ENCODE measurements at places on chromosomes 11 and 22. TPM values are rescaled to one million over a fixed set of nuclear protein-coding genes. Genes with fewer than 3 reads are reported as not detected.

- no peak for DNase-seq
Measured at GRCh38 chr11:47904048-47904447, 55.9 kb upstream of the NUP160 start.

DNA sequence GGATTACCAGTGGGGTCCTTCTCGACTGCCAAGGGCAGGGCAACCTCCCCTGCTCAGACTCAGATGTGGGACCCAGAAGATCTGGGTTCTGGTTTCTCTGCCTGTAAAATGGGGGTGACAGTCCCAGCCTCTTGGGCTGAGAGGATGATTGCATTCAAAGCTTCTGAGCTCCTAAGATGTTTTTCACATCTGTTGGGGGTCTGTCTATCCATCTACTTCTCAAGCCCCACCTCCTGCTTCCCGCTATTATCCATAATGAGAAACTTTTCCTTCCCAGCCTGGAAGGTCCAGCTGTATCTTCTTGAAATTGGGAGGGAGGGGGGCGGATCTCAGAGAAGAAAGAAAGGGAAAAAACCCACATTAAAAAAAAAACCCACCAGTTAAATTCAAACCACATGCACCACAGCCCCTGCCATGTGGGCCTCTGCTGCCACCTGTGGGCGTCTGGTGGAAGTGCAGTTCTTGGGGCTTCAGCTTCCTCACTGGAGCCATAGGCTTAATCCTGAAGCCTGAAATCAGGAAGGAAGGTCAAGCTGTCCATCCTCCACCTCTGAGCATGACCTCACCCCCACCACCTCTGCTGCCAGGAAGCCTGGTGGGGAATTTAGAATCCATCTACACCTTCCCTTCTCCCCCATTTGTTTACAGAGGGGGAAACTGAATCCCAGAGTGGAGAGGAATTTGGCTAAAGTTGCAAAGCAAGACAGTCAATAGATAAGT, 27.3 kb downstream of the ARHGEF17 start:
- peak; percentile 86 for DNase-seq

- DNase-seq: no peak
Measured at GRCh38 chr11:114479331-114479730, 40.1 kb downstream of the REXO2 start.

- DNase-seq: no peak
Measured at GRCh38 chr11:120209746-120210625, 846 bp upstream of the OAF start.

- DNase-seq: no peak
Measured at GRCh38 chr11:75241906-75242644, 1.5 kb downstream of the TPBGL start.

- DNase-seq: no peak
Measured at GRCh38 chr11:72189455-72190250, 2.3 kb upstream of the FOLR1 start.

DNA sequence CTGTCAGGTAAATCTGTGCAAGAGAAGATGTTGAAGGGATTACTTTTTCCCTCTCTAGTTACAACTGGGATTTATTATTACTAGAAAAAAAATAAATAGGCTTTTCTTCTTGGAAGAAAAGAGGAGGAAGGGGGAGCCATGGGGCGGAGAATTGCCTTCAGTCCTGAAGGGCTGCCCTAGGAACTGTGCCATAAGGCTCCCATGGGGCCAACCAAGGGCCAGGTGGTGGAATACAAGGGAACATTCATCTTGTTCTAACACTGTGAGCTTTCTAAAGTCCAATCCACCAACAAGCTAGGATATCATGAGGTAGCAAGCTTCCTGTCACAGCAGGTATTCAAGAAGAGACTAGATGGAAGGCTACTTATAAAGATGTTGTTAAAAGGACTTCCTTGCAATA, 24.8 kb upstream of the NRIP3 start:
- DNase-seq: no peak

GRCh38 chr11:94793002-94793401, 24.8 kb downstream of the AMOTL1 start:
- no peak for DNase-seq

DNA sequence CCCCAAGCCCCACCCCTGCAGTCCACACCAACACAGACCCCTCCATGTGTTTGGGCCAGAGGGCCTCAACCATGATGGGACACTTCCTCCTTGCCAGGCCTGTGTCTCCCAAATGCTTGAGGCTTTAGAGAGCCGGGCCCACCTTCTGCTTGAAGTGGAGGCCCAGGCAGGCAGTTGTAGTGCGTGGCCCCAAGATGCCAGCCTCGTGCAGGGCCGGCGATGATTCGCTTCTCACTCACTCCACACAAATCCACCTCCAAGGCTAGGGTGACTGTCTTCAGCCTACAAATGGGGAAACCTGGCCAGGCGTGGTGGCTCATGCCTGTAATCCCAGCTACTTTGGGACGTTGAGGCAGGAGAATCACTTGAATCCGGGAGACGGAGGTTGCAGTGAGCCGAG, 5.7 kb downstream of the PRR5 start:
- no peak for DNase-seq

DNA sequence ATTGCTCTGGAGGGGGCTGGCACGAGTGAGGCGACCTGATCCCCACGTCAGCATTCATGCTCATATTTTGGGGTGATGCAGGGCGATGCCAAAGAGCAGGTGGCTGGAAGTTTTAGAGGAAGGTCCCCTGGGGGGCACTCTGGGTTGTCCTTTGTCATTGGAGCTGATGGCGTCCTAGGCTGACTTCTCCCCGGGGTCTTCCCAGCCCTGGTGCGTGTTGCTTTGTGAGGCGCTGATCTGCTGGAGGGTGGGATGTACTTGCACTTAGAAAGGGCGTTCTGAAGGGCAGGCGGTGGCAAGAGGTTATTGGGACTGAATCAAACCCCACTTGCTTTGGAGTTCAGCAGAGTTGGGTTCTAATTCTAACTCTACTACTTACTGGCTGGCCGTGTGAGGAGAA, 313.3 kb downstream of the NTM start:
- DNase-seq: no peak

- no peak for DNase-seq
Measured at GRCh38 chr11:69485337-69486041, 4.0 kb downstream of the LINC01488 start.

DNA sequence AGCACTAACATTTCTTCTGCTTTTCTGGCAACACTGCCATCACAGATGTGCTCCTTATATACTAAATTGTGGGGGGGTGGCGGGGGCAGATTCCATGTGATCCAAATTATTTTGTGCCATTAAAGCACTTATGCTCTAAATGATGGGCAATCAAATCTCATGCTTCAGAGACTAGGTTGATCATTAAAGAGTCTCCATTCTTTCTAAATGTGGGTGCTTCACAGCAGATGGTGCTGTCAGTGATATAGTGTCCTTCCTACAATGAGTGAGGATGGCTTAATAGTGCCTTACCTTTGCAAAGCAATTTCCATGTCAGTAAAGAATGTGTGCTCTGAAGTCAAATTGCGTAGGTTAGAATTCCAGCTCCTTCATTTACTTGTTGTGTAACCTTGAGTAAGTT, 589.8 kb downstream of the ETS1 start:
- no peak for DNase-seq

DNA sequence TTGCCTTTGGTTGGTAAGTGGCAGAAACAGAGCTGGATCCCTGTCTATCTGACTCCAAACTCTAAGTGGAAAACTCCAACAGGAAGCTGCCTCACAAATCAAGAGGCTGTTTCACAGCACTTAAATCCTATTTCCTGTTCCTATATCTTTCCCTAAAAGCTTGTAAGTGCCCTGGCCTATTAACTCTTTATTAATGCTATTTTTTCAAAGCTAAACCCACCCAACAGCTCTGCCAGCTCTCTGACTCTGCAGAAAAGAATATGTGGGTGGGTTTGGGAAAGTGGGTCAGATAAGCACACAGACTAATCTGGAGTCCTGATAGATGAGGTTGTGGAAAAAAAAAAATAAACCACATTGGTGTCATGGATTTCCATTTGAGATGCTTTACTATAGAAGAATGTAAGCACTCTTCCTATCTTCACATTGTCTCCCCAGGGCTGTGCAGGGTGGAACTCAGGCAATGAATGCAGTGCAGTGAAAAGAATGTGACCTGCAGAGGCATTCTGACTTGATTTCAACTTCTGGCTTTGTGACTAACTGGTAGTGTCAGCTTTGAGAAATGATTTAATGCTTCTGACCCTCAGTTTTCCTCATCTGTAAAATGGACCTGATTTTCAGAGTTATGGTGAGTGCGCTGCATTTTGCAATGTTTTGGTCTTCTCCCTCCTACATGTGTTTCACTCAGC, 125.6 kb downstream of the AASDHPPT start:
- no peak for DNase-seq

GRCh38 chr22:20203552-20204201, 52.8 kb upstream of the CCDC188 start:
- DNase-seq: no peak

DNA sequence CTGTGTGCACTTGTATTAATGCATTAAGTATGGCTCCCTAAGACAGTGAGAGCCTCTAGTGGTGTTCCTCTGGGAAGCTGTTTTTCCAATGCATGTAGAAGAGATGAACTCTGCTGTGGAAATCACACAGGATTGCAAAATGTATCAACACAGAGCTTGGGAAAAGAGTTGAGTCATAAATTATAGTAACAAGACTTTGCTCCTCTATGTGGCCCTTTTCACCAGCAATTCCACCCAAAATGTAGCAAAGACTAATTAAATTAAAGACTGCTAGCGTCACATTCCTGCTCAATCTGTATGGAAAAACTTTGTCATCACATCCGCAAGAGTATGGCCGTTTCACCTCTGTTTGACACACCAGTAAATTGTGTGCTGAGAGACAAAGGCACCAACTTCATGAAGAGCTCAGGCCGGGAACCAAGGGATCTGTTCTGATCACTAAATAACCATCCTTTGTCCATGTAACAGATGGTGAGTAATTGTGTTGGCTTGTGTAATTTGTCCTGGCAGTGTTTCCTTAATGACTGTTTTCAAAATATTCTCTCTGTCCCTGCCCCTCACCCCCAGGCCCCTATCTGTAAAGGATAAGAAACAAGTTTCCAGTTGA, 209.2 kb upstream of the SORL1-AS1 start:
- DNase-seq: no peak

- DNase-seq: no peak
Measured at GRCh38 chr11:123559523-123559955, 94.9 kb downstream of the SCN3B start.

DNA sequence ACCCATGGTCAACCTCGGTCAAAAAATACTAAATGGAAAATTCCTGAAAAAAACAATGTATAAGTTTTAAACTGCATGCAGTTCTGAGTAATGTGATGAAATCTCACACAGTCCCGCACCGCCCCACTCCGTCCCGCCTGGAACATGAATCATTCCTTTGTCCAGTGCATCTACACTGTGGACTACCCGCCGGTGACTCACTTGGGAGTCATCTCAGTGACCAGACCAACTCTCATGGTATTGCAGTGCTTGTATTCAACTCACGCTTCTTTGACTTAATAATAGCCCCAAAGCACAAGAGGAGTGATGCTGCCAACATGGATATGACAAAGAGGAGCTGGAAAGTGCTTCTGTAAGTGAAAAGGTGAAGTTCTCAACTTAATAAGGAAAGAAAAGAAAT, 48.8 kb downstream of the ARHGAP32 start:
- DNase-seq: no peak

GRCh38 chr11:125262830-125263218, 98.3 kb downstream of the PKNOX2 start:
- no peak for DNase-seq

DNA sequence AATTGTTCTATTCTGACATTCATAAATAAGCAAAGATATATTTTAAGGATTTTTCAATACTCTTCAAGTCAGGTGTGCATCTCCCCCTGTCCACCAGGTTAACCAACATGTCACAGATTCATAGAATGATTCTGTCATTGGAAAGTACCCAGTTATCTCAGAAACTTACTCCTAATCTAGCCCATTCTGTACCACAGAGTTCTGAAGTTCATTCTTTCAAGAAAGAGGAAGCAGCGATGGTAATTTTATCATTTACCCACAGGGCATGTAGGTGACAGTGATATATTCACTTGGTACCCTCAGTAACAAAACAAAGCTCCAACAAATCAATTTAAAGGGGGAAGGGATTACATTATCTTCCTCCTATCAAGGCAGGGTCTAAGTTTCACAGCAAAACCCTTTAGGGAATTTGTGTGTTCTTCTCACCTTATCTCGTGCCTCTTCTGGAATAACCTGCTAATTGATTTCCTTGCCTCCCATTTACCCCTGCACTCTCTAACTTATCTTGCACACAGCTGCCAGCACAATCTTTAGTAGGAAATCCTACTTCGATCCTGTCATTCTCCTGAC, 19.0 kb upstream of the MPPED2 start:
- DNase-seq: no peak

GRCh38 chr11:70490723-70491558, 92.6 kb downstream of the CTTN start:
- no peak for DNase-seq

The BLID gene
- not detected for total RNA-seq

The SYTL2 gene
- 34.4 TPM for total RNA-seq

The TRIM48 gene
- not detected for total RNA-seq

The CREB3L1 gene
- not detected for total RNA-seq

The KCNJ5 gene
- 0.05 TPM for total RNA-seq

The RIMBP3C gene
- total RNA-seq: not detected

The SCGB1A1 gene
- total RNA-seq: not detected

All from activated T-cell treated with anti-CD3 and anti-CD28 coated beads, Interleukin-2, amount 50 U/mL, for 72 hours (primary cell).